ENCODE measurements at places on chromosomes 6 and 20. TPM values are rescaled to one million over a fixed set of nuclear protein-coding genes. Genes with fewer than 3 reads are reported as not detected.

- no peak for DNase-seq
These were observed 37.6 kb downstream of the BEND3 start for GRCh38 chr6:107077710-107078109.

DNA sequence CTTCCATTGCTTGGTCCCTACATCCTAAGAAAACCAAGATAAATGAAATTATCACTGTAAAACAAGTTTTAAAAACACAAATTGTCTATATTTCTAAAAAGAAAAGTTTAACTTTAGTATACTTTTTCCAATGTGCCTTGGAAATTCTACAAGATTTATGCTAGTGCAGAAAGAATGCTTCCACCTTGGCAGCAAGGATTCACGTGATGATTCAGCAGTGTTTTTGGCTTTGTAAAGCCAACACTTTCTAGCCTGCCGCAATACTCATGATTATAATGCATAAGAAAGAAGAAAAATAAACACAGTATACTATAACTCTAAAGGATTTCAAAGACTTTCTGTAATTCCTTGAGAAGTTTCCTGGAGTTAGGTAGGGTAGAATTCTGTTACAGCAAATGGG is 442.7 kb downstream of the TENT5A start:
- DNase-seq, result no peak

GRCh38 chr6:143742070-143742954 is 64.5 kb downstream of the PHACTR2 start:
- DNase-seq, result peak; percentile 36

- no peak for DNase-seq
These were observed 50.5 kb upstream of the SSTR4 start for GRCh38 chr20:22984606-22985005.

DNA sequence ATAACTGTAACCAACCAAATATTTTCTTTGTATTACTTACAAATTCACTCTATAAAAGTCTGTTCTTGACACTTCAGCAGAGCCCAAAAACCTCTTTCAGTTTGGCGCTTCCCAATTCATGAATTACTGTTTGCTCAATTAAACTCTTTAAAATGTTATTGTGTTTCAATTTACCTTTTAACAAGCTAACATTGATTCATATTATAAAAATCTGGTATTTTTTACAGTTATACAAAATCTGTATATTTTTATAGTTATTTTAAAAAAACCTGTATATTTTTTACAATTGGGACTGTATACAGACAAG is 75.3 kb upstream of the E2F3 start:
- DNase-seq, result no peak

GRCh38 chr20:1034415-1034789 is 32.3 kb upstream of the RSPO4 start:
- DNase-seq, result no peak

DNA sequence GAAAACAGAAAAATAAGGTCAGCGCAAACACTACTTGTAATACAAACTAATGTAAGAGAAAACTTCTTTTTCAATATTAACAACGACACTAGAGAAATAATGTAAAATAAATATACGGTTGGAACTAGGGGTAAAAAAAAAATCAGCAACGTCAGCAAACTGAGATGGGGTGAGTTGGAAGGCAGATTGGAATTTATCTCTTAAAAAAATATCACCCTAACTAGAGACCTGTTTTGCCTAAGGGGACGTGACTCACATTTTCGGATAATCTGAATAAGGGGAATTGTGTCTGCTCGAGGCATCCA is 705 bp upstream of the UTRN start:
- peak; percentile 89 for DNase-seq

- DNase-seq, result no peak
These were observed 262.1 kb downstream of the DLL1 start for GRCh38 chr6:170028629-170029345.

DNA sequence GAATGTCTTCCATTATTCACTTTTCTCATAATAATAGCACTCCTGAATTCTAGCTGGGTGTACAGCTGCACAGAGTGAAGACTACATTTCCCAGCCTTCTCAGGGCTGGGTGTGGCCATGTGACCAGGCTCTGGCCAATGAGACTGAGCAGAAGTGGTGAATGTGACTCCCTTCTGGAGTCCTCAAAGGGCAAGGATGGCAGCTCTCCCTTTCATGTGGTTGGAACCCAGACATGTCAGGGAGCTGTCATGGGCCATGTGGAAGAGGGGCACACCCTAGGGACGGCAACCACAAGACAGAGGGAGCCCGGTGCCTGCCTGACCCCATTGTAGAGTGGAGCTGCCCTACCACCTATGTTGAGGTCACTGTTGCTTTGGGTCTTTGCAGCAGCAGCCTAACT is 312.8 kb upstream of the SULF2 start:
- no peak for DNase-seq

DNA sequence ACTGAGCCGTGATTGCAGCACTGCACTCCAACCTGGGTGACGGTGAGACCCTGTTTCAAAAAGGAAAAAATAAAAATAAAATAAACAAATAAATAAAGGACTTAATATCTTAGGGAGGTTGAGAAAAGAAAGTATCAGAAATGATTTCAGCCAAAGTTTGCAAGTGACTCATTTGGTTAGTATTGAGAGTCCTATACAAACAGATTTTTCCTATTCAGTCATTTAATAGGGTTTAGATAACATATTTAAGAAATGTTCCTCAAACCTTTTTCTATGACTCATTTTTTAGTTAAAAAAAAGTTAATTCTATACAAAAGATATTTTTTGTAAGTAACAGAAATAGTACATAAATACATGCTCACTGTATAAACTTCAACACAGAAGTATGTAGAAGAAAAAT is 235.1 kb downstream of the GJA1 start:
- no peak for DNase-seq

GRCh38 chr20:64130876-64131275 is 23.5 kb upstream of the NPBWR2 start:
- no peak for DNase-seq

- no peak for DNase-seq
These were observed 156.9 kb downstream of the INSM1 start for GRCh38 chr20:20524756-20525155.

GRCh38 chr6:79635232-79635543 is 4.1 kb downstream of the SH3BGRL2 start:
- DNase-seq, result peak; percentile 87

GRCh38 chr6:104630955-104631354 is 228.8 kb downstream of the HACE1 start:
- DNase-seq, result no peak

GRCh38 chr20:8151372-8151771 is 19.3 kb downstream of the PLCB1 start:
- DNase-seq, result no peak

DNA sequence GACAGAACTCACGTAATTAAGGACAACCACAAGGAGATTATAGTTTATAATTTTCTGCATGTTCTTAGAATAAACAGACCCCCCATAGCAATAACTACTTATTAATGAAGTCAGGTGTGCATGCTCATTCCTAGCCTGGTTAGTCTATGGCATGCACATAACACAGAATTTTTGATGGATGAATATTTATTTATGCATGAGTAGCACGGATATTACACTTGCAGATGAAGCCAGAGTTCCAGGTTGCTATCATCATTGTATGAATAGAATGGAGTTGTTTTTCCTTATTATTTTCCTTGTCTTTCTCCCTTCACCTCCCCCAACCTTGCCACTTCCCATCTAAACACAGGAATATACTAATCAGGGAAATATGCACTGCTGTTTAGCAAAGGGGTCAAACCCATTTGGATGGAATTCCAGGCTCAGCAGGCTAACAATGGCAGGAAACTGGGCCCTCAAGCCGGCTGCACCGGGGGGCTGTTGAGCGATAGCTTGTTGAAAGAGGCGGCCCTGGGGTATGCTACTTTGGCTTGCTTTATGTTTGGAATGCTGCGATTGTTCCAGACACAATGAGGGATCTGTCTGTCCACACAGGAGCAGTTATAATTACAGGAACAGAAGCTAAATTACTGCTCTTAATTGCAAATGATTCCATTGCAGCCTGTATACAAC is 112.6 kb downstream of the TMEM170B start:
- DNase-seq, result no peak

DNA sequence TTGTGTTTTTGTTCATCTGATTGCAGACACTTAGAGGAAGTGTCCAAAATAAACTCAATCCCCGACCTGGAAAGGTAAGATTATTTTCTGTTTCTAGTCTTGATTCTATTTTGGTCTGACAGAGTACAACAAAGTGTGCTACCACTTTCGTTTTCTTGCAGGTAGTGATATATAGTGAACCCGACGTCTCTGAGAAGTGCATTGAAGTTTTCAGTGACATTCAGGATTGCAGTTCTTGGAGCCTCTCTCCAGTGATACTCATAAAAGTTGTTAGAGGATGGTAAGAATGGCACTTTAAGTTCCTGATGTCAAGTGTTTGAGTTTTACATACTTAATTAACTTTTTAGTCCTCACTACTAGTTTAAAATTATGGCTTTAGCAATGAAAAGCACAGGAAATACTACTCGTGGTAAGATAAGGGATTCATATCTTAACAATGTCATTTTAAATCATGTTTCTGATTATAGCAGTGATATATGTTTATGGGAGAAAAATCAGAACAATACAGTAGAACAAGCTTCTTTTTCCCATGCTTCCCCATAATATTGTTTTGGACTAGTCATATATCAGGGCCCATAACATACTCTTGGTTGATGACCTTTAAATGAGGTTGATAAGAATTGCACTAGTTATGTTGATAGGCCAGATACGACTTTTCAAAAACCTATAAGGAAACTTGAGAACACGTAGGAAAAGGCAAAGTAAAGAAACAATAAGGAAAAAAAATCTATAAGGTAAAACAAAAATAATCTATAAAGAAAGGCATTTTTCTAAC is 104.0 kb downstream of the RTN4IP1 start:
- DNase-seq, result no peak

DNA sequence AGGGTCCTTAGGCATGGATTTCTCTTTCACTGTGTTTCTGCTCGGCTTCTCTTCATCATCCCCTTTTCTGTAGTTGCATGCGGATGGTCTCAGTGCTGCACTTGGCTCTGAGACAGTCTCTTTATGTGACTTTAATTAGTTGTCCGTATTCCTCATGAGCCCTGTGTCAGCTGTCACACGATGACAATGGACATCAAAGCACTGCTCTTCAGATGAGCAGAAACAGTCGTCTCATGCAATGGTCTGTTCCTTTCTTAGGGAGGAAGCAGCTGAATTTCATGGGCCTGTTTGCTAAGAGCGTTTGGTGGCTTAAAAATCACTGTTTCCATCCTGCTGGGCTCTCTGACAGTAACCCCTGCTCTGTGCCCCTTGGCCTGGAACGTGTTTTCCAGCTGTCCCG is 64.9 kb downstream of the SYTL3 start:
- no peak for DNase-seq

DNA sequence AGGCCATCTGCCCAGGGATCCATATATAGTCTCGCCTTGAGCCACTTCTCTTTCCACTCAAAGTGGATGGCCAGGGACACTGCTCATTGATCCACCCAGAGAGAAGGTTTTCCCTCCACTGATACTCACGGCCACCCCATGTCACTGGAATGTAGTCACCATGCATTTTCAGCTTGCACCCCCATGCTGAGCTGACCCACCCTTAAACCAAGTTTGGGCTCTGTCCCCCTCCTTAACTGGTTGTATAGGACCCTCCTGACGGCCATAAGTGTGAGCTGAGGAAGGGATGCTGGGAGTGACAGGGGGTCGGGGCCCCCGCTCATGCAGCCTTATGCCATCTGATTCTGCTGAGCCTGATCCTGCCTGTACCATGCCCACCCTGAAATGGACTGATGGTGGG is 25.7 kb downstream of the SUMO4 start:
- DNase-seq, result no peak

DNA sequence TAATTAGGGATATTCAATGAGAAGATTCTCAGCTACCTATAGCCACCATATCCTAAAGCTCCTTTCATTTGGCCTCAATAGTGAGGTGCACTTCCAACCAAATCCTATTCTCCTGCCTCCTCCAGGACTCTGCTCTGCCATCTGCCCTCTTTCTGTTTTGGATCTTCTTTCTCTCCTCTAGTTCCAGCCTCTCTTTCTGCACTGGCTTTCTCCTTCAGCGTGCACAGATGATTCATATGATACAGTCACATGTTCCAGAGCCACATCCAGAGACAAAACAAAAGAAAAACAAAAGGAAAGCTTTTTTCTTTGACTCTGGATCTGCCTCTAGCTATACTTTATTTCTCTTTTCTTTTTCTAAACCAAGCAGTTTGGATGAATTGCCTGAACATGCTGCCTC is 531.9 kb upstream of the MAN1A1 start:
- DNase-seq, result no peak

DNA sequence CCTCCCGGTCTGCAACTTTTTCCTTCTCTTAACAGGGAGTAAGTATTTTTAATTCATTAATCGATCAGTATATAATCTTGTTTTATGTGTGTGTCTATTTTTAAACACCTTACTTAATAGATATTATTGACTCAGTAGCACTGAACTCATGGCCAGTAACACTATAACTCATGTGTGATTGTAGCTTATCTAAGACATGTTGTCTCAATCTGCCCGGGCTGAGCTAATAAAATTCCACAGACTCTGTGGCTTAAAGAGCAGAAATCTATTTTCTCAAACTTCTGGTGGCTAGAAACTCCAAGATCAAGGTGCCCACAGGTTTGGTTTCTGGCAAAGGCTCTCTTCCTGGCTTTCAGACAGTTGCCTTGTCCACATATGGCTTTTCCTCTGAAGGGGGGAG is 68.8 kb upstream of the TNFAIP3 start:
- DNase-seq, result no peak

- no peak for DNase-seq
These were observed 406.5 kb downstream of the CDH4 start for GRCh38 chr20:61658563-61658962.

GRCh38 chr6:31092769-31093505 is 19.4 kb downstream of the C6orf15 start:
- no peak for DNase-seq

DNA sequence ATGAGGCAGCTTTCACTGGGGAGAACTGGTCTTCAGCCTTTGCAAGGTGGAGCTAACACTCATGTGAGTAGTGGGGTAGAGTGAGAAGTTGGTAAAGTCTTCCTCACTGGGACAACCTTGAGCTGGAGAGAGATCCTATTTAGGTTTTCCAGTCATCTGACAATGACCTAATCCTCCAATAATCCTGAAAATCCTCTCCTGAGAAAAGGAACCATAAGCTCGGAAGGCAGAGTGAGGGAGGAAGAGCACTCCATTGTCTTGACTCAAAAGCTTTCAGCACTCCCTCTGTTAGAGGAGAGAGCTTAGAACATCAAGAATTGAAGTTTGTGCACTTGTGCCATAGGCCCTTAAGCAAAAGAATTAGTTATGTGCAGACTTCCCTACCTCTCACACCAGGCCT is 77.8 kb downstream of the TRAM2 start:
- DNase-seq, result no peak

GRCh38 chr6:131784561-131784960 is 23.3 kb upstream of the ENPP1 start:
- DNase-seq, result no peak

PRDM1 gene
- 19.6 TPM for total RNA-seq

NTSR1 gene
- total RNA-seq, result 2.8 TPM

ULBP1 gene
- 6.4 TPM for total RNA-seq

CD40 gene
- 10.9 TPM for total RNA-seq

BPI gene
- total RNA-seq, result not detected

ID4 gene
- not detected for total RNA-seq

DCDC2 gene
- total RNA-seq, result 0.34 TPM

EDN1 gene
- 39.6 TPM for total RNA-seq

FAXC gene
- 14.2 TPM for total RNA-seq

MTFR2 gene
- 8.1 TPM for total RNA-seq

ZNF165 gene
- total RNA-seq, result 5.3 TPM

NHLRC1 gene
- 2.1 TPM for total RNA-seq

POM121L2 gene
- total RNA-seq, result not detected

Measured in foreskin keratinocyte (primary cell).